ENCODE measurements at places on chromosomes 12 and 14.

DNA sequence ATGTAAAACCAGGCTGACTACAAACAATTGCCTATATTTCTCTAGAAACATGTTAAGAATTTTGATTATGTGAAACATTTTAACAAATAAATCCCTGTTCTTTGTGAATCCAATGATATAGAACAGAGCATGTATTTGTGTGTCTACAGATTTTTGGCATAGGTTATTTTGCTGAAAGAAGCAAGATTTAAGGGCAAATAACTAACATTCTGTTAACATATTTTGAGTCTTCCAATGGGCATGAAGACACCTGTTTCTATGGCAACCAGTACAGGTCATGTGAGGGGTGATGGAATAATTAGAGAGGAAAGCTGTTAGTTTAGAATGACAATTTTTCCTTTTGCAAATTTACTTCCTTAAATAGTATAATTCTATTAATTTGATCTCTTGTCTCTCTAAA is 8.8 kb downstream of the ART4 start:
- no peak for DNase-seq

DNA sequence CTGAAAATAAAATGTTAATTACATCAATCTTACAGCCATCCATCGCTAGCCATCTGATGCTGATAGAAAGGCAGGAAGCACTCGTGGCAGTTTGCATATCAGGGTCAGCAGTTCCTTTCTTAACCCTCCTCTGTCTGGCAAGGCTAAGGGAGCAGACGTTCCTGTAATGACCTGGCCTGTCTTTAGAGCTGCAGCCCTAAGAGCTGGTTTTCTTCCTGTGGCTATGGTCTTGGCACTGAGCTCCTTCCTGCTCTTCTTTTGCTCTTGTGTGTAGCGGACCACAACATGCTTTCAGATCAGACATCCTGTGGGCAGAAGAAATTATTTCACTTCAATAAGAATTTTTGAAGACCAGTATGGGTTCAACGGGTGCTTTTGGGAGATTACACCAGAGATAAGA is 170.4 kb downstream of the DAD1 start:
- DNase-seq = no peak

DNA sequence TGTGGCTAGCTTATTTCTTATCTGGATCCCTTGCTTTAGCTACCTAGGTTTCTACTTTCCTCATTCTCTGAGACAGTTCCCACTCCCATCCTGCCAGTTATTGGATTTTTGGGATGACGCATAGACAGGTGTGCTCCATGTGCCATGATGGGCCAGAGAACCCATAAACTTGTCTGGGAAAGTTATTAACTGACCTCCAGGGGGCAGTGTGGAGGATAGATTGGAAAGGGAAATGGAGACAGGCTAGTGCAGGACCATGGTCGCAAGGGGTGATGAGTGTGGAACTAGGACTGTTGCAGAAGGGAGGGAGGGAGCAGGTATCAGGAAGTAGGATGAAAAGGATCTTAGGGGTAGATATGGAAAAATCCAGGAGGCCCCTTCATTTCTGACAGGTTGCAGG is 80.3 kb downstream of the ESRRB start:
- peak; percentile 54 for DNase-seq

- peak; percentile 14 for DNase-seq
These were observed 59.5 kb downstream of the VEZT start for GRCh38 chr12:95277139-95277538.

- DNase-seq = no peak
These were observed 74.3 kb downstream of the FUT8 start for GRCh38 chr14:65486863-65487262.

- DNase-seq = peak; percentile 17
These were observed 119.3 kb downstream of the LMNTD1 start for GRCh38 chr12:25433581-25434325.

- DNase-seq = no peak
These were observed 2.5 kb upstream of the INF2 start for GRCh38 chr14:104686624-104687517.

DNA sequence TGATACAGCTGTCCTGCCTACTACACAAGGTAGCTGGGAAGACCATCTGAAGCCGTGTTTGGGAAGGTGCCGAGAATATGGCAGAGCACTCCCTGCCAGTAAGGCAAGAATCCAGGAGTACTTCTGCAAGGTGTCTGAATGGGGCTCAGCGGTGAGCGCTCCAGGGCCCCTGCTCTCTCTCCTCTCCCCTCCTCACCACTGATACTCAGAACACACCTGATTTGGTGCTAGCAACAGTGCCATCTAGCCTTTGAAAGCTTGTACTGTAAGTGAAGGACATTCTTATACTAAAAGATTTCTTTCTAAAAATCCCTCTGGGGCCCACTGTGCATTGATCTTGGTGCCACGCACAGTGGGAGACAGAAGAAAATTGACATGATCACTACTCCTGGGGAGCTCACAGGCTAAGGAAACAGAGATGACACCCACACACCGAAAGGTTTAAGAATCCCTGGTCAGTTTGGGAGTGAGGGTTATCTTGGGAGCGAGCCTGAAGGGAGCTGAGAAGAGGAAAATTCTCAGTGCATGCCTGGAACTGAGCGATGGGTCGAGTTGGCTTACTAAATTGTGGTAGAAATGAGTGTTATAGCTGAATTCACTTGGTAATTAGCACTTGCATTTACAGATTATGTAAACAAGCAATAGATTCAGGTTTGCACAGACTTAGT is 216.9 kb downstream of the NTF3 start:
- DNase-seq = peak; percentile 80

- no peak for DNase-seq
These were observed 182.3 kb downstream of the KIF26A start for GRCh38 chr14:104320611-104321086.

DNA sequence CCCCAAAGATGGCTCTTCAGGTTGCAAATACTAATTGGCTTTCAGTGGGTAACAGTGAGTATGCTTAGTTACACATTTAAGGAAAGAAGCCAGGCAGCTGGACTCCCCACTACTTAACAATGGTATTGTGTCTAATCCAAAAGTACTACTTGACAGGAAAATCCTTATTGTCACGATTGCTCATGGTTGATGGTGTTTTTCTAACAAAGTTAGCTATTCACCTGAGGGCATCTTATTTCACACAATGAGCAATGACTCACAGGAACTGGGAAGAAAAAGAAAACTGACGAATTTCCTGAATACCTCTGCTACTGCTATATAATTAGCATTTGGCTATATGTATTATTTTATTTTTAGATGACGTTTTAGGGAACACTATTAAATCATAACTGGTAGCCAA is 33.4 kb upstream of the ALG10 start:
- no peak for DNase-seq

GRCh38 chr12:45268672-45269411 is 52.9 kb downstream of the ANO6 start:
- peak; percentile 86 for DNase-seq

DNA sequence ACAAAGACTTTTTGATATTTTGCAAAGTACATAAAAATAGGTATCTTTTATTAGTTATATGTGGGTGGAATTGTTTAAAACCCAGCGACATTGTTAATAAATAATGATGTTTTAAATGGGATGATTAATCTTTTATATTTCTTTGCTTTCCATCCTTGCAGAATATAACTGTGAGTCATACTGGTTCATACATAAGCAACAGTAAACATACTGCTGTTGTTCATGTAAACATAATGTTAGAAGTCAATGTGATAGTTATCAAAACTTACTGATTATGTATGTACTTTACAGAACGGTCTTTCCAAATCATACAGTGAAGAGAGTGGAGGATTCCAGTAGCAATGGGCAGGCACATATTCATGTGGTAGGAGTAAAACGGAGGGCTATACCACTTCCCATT is 119.8 kb downstream of the ARID2 start:
- DNase-seq = no peak

GRCh38 chr12:84222841-84223240 is 689.8 kb downstream of the SLC6A15 start:
- DNase-seq = peak; percentile 15

Measured in tongue (tissue), 3 donors.